ENCODE measurements at places on chromosomes 1 and 21.

DNA sequence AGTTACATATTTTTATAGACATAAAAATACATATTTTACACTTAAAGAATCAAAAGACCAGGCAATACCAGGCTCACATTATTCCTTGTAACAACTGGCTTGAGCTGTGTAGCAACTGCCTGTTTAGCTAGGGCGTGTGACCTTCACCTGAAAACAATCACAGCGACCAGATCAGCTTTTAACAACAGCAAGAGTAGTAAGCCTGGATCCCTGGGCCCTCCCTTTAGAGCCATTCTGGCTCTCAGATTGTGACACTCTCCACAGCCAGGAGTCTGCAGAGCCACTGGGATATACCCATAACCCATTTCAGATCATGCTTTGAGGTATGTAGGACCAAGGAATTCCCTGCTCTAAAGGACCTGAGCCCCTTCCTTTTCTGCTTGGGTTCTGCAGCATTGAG, 29.4 kb upstream of the GNG4 start:
- no peak for DNase-seq

DNA sequence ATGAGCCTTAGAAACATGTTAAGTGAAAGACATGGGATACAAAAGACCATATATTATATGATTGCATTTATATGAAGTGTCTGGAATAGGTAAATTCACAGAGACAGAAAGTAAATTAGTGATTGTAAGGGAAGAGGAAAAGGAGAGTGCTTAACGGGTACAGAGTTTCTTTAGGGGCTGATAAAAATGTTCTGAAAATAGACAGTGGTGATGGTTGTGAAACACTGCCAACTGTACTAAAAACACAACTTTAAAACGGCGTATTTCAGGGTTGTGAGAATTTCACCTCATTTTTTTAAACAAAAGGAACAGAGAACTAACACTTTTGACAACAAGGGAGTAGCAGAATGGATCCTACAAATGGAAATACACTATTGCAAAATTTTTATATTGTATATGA, 13.4 kb downstream of the COP1 start:
- no peak for DNase-seq

- no peak for DNase-seq
These were observed 27.2 kb downstream of the C8B start for GRCh38 chr1:56938646-56939045.

- DNase-seq: no peak
These were observed 17.5 kb downstream of the LHX4 start for GRCh38 chr1:180247580-180247979.

- no peak for DNase-seq
These were observed 1.2 kb downstream of the RSRP1 start for GRCh38 chr1:25245809-25246599.

DNA sequence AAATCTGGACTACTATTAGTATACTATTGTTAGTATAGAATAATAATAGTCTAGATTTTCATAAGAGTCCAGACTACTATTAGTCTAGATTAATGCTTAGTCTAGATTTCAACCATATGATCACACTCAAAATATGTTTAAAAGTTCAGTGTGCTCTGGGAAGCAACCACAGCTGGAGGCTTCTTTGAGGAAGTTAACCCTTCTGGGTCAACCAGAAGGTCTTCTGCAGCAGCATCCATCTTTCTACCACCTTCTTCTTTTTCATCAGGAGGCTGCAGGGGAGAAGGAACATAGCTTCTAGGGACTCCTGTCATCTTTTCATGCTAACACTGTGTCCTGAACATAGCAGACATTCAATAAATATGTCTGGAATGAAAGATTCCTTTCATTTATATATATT, 51.2 kb upstream of the DNAJC6 start:
- no peak for DNase-seq

GRCh38 chr1:203479646-203480045, 4.0 kb downstream of the PRELP start:
- no peak for DNase-seq

- DNase-seq: no peak
These were observed 3.7 kb upstream of the SEMA4A start for GRCh38 chr1:156149374-156150332.

DNA sequence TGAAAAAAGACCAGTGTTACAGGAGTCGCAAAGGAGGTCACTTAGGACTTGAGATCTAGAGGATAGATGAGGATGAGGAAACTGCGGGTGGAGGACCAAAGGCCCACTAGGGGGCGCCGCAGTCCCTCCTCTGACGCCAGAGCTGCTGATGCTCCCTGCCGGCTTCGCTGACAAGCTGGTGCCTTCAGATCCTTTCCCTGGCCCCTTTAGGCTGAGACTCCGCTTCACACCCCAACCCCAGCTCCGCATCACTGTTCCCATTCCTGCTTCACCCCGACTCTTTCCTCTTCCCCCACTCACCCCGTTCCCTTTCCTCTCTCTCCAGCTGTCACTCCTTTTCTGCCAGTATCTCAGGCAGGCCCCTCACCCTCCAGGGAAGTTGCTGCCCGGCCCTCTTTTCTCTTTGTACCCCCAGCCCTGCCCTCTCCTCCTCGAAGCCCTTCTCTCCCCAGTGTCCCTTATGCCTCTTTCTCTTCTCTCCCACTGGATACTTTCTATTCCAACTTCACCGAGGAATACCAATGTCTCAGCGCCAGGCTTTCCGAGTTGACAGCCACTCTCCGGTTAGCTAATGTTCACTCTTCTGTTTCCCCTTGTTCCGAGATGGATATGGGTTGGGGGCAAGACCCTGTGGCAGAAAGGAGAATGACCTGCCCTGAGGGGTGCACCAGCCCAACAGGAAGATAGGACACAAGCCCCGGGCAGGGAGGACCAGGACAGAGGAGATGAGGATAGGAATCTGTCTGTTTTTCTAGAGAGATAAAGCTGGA, 4.5 kb downstream of the KCNJ9 start:
- peak; percentile 62 for DNase-seq

GRCh38 chr1:96060621-96061020, 661.0 kb upstream of the PTBP2 start:
- DNase-seq: no peak

DNA sequence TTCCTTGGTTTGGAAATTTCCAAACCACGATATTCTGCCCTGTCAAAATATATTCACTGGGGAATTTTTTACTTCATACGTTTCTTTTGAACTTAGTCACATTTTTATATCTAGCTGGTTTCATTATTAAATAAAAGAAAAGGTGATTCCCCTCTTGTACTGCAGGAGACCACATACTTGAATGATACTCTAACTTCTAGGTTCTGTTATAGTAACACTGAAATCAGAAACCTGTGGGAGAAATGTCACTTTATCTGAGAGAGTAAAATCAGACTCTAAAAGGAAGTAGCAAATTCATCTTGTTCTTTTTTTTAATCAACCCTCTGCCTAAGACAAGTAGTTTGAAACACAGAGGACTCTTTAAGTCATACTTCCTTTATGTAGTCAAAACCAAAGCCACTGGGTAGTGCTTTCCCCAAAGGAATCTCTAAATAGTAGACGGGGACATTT, 34.4 kb downstream of the MRPL39 start:
- no peak for DNase-seq

GRCh38 chr1:204494281-204495077, at the start of gene PIK3C2B:
Gene PIK3C2B (minus strand): TSS chr1:204494805. CDS start chr1:204469802, 25,003 bp downstream.
- DNase-seq: peak; percentile 56

DNA sequence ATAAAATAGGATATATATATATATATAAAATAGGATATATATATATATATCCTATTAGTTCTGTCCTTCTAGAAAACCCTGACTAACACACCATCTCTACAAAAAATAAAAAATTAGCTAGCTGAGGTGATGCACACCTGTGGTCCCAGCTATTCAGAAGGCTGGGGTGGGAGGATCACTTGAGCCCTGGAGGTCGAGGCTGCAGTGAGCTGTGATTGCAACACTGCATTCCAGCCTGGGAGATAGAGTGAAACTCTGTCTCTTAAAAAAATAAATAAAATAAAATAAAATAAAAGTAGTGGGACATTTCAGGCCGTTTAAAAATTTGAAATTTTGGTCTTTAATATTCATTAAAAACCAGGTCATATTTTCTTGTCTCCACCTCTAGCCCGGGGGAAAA, 4.2 kb upstream of the RRP1 start:
- DNase-seq: no peak

- no peak for DNase-seq
These were observed 132.7 kb upstream of the ARHGEF16 start for GRCh38 chr1:3321559-3322449.

GRCh38 chr1:182625719-182626504, 21.7 kb upstream of the RGS16 start:
- DNase-seq: no peak

DNA sequence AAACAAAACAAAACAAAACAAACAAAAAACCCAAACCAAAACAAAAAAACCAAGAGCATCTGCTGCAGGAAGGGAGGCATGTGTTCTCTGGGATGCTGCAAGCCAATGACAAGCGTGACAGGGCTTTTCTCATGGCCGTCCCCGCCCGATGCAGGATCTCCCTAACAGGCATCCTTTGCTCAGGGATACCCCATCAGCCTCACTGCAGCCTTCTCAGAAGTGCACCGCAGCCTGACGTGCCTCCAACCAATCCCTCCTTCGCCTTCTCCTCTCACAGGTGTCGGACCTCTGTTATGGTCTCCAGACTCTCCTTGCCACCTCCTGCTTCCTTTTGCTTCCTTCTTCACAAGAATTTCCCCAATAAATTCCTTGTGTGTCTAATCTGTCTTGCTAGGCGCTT, 147.2 kb downstream of the PCP4 start:
- DNase-seq: no peak

- peak; percentile 33 for DNase-seq
These were observed 1.1 kb downstream of the TNFRSF4 start for GRCh38 chr1:1212780-1213344.

DNA sequence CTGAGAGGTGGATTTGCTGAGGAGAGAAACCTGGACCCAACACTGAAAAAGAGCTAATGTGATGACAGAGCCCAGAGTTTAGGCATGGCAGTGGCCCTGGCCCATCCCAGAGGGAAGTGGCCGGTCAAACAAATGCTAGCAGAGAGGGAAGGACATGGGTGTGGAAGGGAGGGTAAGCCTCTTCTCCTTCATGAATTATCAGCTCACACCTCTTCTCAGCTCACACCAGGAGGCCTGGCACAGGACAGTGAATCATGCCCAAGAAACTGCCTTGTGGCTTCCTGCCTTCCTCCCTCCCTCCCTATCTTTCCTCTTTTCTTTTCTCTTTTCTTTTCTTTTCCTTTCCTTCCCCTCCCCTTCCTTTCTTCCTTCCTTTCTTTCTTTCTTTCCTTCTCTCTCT, 1.3 kb upstream of the SPRR3 start:
- no peak for DNase-seq

- DNase-seq: no peak
These were observed 555.4 kb upstream of the NEGR1 start for GRCh38 chr1:72837781-72838180.

DNA sequence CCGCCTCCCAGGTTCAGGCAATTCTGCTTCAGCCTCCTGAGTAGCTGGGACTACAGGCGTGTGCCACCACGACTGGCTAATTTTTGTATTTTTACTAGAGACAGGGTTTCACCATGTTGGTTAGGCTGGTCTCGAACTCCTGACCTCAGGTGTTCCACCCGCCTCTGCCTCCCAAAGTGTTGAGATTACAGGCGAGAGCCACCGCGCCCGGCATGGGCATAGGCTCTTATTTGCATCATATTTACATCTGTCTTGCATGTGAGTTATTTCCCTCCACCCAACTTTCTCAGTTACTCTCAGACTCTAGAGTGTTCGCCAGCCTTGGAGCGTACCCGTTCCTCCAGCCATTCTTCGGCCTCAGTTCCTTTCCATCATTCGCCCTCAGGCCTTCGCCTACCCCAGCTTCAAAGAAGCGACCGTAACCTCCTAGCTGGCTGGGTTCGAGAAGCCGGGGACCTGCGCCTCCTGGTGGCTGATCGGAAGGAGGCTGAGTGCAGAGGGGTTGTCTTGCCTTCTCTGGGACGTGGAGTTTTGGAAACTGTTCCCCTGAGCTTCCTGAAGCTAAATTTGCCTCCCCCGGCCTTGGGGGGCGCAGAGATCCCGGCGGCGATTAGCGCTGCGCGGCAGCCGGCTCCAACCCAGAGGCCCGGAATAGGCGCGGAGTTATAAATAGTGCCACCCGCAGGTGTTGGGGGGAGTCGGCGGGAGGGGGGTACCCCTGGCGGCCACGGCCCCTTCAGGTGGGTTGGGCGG, 3.6 kb upstream of the ZBTB7B start:
- peak; percentile 39 for DNase-seq

DNA sequence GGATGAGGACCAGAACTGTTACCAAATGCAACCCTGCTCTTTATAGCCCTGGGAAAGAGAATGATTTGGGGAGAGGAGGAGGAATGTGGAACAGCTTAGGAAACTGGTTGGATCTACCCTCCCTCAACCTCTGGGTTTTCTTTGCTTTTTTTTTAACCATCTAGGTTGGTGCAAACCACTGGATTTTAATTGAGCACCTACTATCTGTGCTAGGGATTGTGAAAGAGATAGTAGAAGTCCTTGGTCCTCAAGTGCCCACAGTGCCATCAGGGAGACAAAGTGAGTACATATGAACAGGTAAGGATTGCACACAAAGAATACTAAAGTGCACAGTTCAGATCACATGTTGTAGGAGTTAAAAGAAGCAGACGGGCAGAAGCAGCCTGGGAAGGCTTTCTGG, 4.7 kb downstream of the TAGLN2 start:
- no peak for DNase-seq

GRCh38 chr1:37472994-37473393, 1.4 kb upstream of the ZC3H12A start:
- no peak for DNase-seq

DNA sequence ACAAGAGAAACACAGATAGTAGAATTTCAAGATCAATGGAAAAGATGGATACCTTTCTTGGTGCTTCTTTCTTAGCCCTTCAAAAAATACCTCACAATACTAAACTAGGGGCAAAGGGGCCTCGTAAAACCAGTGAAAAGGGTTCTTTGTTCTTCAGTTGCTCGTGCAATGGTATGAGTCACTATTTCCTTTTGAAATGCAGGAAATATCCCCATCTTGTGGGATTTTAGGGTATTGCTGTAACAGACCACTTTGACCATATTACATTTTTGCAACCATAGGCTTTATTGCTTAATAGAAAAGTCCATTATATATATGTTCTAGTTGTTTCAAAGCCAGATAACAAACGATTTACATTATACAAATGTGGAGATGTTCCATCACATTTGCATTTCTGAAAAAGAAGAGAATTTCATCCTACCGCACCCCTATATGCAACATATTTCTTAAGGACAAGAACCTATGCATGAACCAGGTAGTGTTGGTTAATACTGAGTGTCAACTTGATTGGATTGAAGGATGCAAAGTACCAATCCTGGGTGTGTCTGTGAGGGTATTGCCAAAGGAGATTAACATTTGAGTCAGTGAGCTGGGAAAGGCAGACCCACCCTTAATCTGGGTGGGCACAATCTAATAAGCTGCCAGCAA, 88.6 kb upstream of the PKN2 start:
- no peak for DNase-seq

DNA sequence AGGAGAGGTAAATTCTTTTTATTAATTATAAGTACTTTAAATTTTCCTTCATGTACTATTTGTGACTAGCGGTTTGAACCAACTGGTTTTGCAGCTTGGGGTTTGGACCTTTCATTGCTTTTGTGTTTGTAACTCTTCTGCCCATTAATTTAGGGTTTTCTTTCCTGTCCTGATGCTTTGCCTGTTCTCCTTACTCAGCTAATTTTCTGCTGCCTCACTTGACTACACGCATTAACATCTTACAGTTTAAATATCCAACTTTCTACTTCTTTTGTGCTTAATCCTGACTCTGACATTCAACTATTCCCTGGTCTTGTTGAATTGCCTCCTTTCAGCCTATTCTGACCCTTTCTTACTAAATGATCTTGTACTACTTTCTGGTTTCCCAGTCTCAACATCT, 135.6 kb downstream of the PTPRC start:
- DNase-seq: no peak

- DNase-seq: no peak
These were observed 2.2 kb downstream of the PHGDH start for GRCh38 chr1:119713749-119714456.

- DNase-seq: no peak
These were observed 4.5 kb downstream of the E2F2 start for GRCh38 chr1:23526329-23527041.

All from effector CD4-positive, alpha-beta T cell (primary cell).